Stimulated activated naive B cell treated with anti-CD40 and anti-IgM and Interleukin-4, amounts not matched to agents 10 μg/mL and 1 μg/mL and 100 μg/mL, for 72 hours (primary cell): ENCODE measurements at places on chromosomes 1 and 21.

- no peak for DNase-seq
Measured at GRCh38 chr1:16076031-16076864, 2.8 kb upstream of the FAM131C start.

- DNase-seq = peak; percentile 67
Measured at GRCh38 chr1:157595356-157595755, 2.5 kb downstream of the FCRL4 start.

DNA sequence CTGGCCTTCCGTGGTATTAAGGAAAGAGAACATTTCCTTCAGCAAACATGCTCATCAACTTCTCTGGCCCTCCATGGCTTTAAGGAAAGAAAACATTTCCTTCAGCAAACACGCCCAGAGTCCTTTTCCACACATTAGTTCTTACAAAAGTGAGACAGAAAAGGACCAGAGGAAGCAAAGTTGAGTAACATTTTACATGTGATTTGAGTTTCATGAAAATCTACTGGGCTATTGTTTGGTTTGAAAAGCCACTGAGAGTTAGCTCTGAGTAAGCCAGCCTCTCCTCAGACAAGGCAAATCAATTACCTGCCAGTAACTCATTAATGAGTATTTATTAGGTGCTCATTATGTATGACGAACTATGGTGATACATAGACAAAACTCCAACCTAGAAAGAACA, 78.0 kb downstream of the NID1 start:
- DNase-seq = no peak

GRCh38 chr1:156451505-156452160, 48.9 kb downstream of the MEF2D start:
- no peak for DNase-seq

DNA sequence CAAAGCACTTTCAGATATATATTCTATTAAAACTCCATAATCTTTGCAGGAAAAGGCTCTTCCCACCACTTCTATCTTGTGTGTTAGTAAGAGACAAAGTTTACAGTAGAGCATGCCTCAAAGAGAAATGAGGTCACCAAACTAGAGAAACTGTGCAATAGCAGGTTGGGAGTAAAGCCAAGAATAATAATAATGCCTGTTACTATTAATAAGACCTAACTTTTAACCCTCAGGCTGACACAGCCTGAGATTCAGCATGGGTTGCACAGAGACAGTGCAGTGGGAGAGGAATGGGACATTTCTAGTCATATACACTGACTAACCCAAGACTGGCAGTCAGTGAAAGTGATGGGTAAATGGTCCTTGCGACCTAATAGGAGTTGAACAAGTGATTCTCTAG, 320.2 kb upstream of the NFIA start:
- DNase-seq = no peak

GRCh38 chr1:194279975-194280374, 1093.6 kb upstream of the B3GALT2 start:
- no peak for DNase-seq

- no peak for DNase-seq
Measured at GRCh38 chr1:167291539-167292185, 71.0 kb downstream of the POU2F1 start.

- DNase-seq = no peak
Measured at GRCh38 chr1:222769971-222770620, 33.1 kb downstream of the FAM177B start.

GRCh38 chr1:29490204-29490934, 254.0 kb downstream of the PTPRU start:
- no peak for DNase-seq

DNA sequence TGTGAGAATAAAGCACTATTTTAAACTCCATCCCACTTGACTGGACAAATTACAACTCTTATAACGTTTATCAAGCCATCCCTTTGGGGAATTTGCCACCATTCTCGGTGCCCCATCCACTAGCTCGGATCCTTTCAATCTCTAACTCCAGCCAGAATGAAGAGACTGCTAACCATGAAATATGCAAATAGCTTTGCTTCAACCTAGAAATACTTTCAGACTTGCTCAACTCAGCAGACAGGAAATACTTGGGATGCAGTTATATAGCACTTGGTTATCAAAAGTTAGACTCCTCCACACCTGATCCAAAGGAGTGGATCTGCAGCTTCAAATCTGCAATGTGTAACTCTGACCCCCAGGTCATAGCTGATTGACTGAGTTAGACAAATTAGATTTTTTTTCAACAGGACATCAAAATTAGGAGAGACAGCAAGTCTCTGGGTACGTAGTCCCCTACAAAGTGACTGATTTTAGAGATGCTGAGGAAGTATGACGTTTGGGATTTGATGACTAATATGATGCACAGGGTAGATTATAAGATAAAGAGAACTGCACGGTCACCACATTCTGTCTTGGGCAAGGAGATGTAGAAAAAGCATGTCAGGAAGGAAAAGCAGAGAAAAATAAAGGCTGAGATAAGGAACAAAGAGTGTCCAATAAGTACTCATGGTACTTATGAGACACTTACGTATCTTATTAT, 496.0 kb downstream of the AGBL4 start:
- DNase-seq = no peak

- DNase-seq = no peak
Measured at GRCh38 chr1:158681606-158682005, 4.9 kb downstream of the SPTA1 start.

DNA sequence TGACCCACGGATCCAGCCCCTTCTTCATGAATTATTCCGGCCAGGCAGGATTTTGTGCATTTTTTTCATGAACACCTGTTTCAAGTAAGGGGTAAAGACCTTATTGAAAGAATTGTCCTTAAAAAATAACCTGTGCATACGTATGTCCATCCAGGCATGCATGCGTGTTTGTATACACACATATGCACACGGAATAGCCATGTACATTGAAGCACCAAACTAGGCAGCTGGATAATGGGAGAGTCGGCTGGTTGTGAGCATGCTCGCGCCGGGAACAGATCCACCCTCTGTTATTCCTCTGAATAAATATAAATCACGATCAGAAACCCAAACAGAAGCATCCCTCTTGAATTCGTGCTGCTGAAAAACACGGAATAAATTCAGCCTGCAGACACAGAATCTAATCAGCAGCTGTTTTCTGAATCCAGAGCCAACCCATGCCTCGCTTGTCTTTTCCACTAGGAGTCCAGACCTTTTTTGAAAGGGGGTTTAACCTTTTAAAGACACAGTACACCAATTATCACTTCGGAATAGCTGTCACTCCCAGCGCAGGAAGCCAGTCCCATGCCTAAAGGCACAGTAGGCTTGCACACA, at the start of gene HIVEP3:
TSS of gene HIVEP3 (minus strand) at position 473 of the 594 bp plus-strand sequence.
- DNase-seq = no peak

DNA sequence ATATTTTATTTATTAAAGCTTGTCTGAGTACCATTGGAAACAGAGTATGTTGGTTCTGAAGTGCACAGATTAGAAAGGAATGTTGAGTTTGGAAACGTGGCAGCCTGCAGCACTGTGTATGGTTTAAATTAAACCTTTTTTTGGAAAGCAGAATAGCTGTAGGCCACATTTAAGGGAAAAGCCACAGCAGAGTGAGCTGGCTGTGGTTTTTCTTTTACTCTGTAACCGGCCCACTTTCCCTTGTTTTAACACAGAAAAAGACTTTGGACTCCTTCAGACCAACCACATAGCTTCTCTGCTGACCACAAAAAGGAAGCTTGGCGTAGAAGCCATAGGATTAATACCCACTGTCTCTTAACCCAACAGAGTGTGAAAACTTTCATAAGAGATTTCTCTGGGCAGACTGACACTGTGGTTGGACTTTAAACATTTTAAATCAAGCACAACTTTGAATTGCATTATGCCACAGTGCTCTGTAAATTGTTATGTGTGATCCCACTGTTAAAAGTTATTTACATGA, 75.2 kb downstream of the NFIA start:
- DNase-seq = no peak

DNA sequence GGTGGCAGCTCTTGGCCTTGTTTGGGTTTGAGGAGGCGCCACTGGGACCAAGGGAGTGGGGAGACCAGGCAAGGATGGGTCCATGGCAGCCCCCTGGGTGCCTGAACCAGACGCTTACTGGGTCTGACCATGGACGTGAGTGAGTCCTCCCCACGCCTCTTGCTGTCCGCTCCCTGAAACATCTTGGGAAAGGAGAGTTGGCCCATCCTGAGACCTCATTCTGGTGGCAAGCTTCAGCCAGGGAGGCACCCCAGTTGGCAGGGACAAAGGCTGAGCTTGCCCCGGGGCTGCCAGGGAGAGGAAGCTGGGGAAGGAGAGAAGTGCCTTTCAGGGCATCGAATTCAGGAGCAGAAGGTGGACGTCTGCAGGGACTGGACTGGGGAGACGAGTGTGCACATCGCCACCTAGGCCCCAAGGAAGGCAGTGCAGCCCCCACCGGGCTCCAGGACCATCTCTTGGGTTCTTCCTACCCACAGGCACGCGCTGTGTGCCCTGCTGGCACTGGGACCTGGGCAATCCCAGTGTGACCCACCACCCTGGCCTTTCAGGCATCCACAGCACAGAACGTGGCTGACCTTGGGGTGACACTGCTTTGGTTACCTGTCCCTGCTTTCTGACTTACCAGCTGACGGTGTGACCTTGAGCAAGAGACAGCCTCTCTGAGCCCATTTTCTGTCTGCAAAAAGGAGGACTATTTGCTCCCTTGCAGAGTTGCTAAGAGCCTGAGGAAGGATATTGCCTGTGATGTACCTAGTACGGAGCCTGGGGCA, 132.9 kb upstream of the WNT4 start:
- peak; percentile 17 for DNase-seq

DNA sequence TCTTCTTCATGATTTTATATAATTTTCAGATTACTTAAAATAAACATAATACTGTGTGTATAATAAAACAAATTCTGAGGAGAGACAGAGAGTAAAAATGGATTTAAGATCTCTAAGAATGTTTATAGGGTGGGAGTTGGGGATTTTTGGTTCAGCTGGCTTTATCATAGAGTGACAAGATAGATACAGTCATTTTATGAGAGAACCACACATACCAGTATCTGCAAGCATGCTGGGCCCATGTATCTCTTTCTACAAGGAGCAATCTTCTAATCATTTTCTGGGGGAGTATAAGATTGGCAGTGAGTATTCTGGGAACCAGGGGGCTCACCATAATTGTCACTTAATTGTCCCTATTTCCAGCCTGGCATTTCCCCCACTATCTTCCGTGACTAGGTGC, 64.3 kb upstream of the DUSP10 start:
- no peak for DNase-seq

DNA sequence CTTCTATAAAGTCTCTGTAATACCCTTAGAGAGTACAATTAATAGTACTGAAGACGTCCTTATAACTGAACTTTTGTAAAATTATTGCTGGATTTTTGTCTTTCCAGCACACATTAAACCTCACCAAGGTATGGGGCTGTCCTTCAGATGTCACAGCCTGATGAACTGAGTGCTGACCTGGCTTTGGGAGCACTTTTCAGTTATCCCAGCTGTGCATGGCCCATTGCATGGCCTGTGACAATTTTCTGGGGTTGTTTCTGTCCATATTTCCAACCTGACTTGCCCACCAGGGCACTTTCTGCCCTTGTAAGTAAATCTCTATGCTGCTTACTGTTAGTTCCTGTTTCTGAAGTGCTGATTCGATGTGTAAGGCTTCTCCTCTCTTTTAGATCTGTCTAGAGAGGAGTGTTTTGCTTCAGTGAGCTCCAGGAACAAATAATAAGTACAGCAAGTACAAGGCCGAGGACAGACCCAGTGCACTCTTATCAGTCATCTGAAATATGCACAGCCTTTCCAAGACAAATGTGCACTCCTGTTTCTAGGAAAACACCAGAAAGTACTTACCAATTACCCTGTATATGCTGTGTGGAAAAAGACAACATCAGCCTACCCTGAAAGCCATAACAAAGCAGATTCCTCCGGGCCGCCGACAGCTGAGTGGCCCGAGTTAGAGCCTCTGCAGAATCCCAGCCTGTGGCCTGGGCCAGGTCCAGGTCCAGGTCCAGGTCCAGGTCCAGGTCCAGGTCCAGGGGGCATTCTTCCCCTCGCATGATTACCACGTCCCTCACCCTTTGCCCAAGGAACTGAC, 121.7 kb downstream of the DHRS3 start:
- DNase-seq = no peak

- peak; percentile 44 for DNase-seq
Measured at GRCh38 chr1:173241528-173242347, 34.6 kb upstream of the TNFSF4 start.

GRCh38 chr1:163093579-163093978, 24.4 kb downstream of the RGS4 start:
- no peak for DNase-seq

GRCh38 chr21:14013056-14013603, 197.6 kb downstream of the LIPI start:
- no peak for DNase-seq

DNA sequence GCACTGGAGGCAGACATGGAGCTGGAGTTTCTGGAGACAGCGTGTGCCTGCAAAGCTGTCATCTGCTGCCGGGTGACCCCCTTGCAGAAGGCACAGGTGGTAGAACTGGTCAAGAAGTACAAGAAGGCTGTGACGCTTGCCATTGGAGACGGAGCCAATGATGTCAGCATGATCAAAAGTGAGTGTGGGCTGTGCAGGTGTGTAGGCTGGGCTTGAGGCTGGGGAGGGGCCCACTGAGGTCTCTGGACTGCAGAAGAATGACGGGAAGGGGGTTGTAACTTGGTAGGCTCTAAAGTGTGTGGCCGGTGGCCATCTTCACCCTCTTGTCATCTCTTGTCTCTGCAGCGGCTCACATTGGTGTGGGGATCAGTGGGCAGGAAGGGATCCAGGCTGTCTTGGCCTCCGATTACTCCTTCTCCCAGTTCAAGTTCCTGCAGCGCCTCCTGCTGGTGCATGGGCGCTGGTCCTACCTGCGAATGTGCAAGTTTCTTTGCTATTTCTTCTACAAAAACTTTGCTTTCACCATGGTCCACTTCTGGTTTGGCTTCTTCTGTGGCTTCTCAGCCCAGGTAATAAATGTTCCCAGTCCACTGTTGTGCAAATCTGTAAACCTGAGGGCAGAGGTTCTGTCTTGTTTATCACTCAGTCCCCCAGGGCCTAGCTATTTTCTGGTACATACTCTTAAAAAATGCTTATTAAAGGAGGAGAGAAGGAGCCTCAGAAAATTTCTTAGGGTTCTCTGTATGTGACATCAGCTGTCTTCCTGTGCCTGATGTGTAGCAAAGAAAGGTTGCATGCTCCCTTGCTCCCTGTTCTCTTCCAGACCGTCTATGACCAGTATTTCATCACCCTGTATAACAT, 19.9 kb downstream of the ATP8B2 start:
- DNase-seq = no peak

GRCh38 chr1:60035921-60036320, 37.6 kb downstream of the C1orf87 start:
- DNase-seq = no peak

GRCh38 chr1:221201773-221202172, 322.5 kb downstream of the HLX start:
- no peak for DNase-seq
